ENCODE measurements at places on chromosomes 3 and 15. TPM values are rescaled to one million over a fixed set of nuclear protein-coding genes. Genes with fewer than 3 reads are reported as not detected.

The DBR1 gene
- total RNA-seq, result 13.0 TPM

- no peak for DNase-seq
Observed at GRCh38 chr3:102180280-102180931, 254.4 kb upstream of the ZPLD1 start.

DNA sequence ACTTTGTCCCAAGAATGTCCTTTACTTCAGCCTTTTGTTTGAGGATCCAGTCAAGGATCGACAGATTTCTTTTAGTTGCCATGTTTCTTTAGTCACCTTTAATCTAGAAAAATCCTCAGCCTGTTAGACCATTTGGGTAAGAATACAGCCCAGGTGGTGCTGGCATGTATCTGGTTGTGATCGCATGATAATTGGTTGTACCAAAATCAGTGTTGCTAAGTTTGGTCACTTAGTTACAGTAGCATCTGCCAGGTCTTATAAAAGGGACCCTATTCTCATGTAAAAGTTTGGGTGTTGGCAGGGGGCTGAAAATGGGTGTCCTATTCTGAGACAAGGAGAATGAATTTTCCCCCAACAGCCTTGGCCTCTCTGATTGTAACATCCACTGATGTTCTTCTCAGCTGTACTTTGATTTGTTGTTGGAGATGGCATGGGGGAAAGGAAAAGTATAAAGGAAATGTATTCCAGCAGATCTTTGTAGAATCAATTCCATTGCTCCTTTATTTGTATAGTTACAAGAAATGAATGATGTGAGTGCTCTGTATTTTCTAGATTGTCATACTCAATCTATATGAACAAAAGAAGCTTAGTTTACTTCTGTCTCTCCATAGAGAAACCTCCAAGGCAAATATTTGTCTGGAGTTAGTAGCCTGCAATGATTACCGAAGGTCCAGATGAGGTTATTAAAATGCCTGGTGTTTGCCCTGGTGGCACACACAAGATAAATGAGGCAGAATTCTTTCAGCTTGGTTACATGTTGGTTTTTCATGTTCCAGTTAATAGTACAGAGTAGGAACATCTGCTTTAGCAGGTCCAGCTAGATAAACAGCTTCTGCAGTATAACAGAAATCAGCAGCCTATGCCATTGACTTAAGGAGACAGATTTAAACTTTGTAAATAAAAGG lies 65.7 kb downstream of the CMTM8 start:
- no peak for DNase-seq

GRCh38 chr15:40829115-40829514 lies 607 bp upstream of the PPP1R14D start:
- DNase-seq, result no peak

All from mammary epithelial cell (primary cell).